ENCODE measurements at places on chromosomes 2 and 18.

DNA sequence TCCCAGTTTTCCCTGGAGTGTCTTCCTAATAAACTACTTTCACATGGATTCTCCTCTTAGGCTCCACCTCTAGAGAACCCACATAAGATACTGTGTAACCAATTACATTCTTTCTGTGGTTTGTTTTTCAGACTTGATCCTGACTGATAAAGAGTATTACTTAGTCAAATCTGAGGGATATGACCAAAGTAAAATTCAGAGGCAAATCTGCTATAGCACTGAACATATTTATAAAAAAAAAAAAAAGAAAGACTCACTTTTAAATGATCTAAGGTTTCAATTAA is 13.9 kb downstream of the CKAP2L start:
- DNase-seq: no peak

DNA sequence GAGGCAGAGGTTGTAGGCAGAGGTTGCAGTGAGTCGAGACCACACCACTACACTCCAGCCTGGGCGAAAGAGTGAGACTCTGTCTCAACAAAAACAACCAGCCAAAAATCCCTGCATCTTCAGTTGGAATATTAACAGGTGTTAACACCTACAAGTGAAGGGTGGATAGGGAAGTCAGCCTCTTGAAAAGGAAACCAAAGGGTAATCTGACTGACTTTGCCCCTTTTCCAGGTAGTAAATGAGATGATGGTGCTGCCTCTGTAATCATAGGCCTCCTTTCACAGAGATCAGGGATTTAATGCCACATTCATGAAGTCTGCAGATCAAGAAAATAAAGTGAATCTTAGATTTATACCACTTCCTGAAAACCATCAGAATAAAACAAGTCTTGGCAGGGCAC is 133.6 kb downstream of the GALNT1 start:
- no peak for DNase-seq

DNA sequence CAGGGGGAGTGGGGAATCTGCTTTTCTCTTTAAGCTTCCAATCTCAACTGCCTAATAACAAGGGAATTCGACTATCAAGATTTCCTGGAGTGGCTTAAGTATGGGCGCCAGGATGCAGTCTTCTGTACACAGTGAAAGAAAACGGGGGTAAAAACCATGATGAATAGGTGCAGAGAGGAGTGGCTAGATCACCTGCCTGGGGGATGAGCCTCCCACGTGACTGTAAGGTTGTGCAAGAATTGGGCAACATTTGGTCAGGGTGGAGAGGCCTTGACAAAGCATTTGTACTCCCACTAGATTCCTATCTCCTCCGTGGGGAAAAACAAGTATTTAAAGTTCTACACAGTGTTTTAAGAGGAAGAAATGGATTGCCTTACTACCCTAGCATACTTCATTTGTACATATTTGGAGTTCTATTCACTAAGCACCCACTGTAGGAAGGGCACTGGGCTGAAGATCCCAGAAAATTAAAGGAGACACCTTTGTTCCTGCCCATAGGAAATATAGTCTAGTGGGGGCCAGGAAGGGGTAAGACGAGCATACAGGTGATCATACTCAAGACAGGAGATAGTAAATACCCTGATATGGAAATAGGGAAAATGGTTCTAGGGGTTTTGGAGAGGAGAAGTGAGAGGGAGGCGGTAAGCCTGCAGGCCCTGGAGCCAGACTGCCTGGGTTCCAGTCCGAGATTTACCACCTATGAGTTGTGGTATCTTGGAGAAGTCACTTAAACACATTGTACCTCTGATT is 29.2 kb downstream of the EPAS1 start:
- DNase-seq: no peak

- peak; percentile 49 for DNase-seq
Observed at GRCh38 chr18:45839414-45840395, 14.2 kb downstream of the SIGLEC15 start.

DNA sequence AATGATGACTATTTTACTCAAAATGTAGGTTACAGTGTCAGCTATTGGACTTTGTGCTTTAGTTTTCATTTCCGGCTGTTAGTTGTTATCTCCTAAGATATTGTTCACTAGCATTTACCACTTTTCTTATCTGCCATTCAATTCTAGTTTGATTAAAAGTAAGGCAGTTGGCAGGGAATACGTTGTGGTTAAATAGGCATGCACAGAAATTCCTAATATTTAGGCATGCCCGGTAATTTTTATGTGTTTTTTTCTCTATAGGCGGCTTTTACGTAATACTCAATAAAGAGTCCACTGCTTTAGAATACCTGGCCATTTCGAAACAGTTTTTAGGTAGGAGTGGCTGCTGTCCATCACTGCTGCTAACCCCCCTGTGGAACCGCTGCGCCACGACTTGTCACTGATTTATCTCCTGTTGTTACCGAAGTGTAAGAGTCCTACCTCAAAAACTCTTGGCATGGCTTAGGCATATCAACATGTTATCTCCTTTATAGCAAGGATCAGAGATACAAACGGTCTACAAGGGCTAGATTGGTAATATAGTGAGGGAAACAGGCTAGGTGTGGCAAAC is 39.5 kb downstream of the BABAM2 start:
- no peak for DNase-seq

- DNase-seq: peak; percentile 47
Observed at GRCh38 chr2:65370387-65371073, 61.9 kb downstream of the SPRED2 start.

All from fibroblast of skin of left biceps (primary cell).